Glomerular endothelial cell (primary cell): ENCODE measurements at places on chromosomes 6 and 20. TPM values are rescaled to one million over a fixed set of nuclear protein-coding genes. Genes with fewer than 3 reads are reported as not detected.

Gene MYH7B
- total RNA-seq, result not detected in 2 replicates

Gene GMNN
- 8.7 and 20.0 TPM in 2 replicates for total RNA-seq

Gene DTD1
- 56.5 and 57.5 TPM in 2 replicates for total RNA-seq

Gene ADGRB3
- under 0.01 TPM in 1 of 2 replicates, not detected in the other for total RNA-seq

Gene MAFB
- total RNA-seq, result 2.3 and 3.0 TPM in 2 replicates

Gene CST2
- total RNA-seq, result not detected in 2 replicates

Gene CENPQ
- 3.2 and 5.8 TPM in 2 replicates for total RNA-seq

Gene CGA
- not detected in 2 replicates for total RNA-seq

Gene HSPA1L
- 0.44 and 0.53 TPM in 2 replicates for total RNA-seq

Gene PDYN
- not detected in 2 replicates for total RNA-seq

Gene DEFB119
- total RNA-seq, result not detected in 2 replicates

Gene CLPSL2
- total RNA-seq, result not detected in 2 replicates

Gene TBXT
- not detected in 2 replicates for total RNA-seq

Gene COL12A1
- 49.3 and 97.3 TPM in 2 replicates for total RNA-seq

Gene SLC17A2
- not detected in 2 replicates for total RNA-seq

Gene TRIM31
- total RNA-seq, result not detected in 2 replicates

Gene SLC4A11
- total RNA-seq, result 10.9 and 11.3 TPM in 2 replicates

Gene SOBP
- 2.1 and 2.3 TPM in 2 replicates for total RNA-seq

Gene TGM3
- total RNA-seq, result 3.5 TPM in 1 of 2 replicates, not detected in the other

Gene SUMO4
- total RNA-seq, result 1.4 and 1.9 TPM in 2 replicates

Gene HECA
- total RNA-seq, result 16.4 and 19.3 TPM in 2 replicates

Gene BMP7
- 3.6 TPM in 1 of 2 replicates, not detected in the other for total RNA-seq

Gene PEX3
- 9.3 and 10.0 TPM in 2 replicates for total RNA-seq

Gene GSTA3
- total RNA-seq, result not detected in 2 replicates

Gene OOEP
- total RNA-seq, result not detected in 2 replicates
